ENCODE measurements at places on chromosomes 6 and 20. TPM values are rescaled to one million over a fixed set of nuclear protein-coding genes. Genes with fewer than 3 reads are reported as not detected.

GRCh38 chr6:89999945-90000825 lies 105.9 kb downstream of the GJA10 start:
- peaks cover 3% of the 10 kb centered on the region for H3K4me1 ChIP-seq
- no peak overlapping the region for H3K27ac ChIP-seq
- H3K27me3 ChIP-seq: no peaks in the 10 kb centered on the region
- no peak for DNase-seq
- peaks cover 23% of the 10 kb centered on the region for H3K36me3 ChIP-seq

LRRC73 gene
- total RNA-seq: 0.95 TPM

HLA-F gene
- 748 TPM for total RNA-seq

BPIFB1 gene
- total RNA-seq: not detected
